Frontal cortex (tissue), 4 donors: ENCODE measurements at places on chromosomes 5 and 9. TPM values are rescaled to one million over a fixed set of nuclear protein-coding genes. Genes with fewer than 3 reads are reported as not detected.

DNA sequence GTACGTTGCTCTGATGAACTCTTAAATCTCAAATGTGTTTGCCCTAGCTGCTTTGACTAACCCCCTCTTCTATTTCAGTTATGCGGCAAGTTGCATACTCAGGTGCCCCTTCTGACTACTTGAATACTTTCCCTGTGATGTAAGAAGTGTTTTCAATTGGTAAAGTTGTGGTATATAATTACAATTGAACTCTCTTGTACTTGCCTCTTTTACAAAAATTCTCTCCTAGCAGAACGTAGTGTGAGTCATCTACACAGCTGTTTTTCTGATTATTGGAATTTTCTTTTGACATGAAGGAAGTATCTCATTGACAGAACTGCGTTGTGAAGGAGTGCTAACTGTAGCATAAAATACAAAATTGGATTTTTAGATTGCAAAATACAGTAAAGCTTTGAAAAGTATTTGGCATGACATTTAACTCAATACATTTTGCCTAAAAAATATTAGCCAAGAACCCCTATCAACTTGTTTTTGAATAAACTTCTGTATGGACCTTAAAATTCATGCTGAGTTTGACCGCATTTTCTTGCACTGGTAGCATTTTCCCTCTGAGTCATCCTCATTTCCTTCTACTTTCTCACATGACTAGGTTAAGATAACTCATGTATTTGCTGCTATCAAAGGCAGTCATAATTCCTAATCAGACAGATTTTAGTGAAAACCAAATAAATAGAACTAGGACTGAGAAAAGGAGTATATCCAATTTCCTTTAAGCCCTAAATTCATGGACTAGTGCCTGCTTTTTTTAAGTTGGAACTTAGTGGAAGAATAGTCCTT, 6.3 kb downstream of the CRHBP start:
- no peak for DNase-seq

GRCh38 chr5:164358531-164359259, 853.3 kb downstream of the MAT2B start:
- DNase-seq, result no peak

- no peak for DNase-seq
Measured at GRCh38 chr9:78470216-78470615, 173.3 kb downstream of the PSAT1 start.

- DNase-seq, result no peak
Measured at GRCh38 chr9:28024676-28025075, 451.4 kb upstream of the C9orf72 start.

Gene PALM2AKAP2
- 4.1 TPM for total RNA-seq
